ENCODE measurements at places on chromosomes 5 and 9. TPM values are rescaled to one million over a fixed set of nuclear protein-coding genes. Genes with fewer than 3 reads are reported as not detected.

GRCh38 chr9:90018688-90019087 is 413.9 kb downstream of the GADD45G start:
- no peak for DNase-seq

GRCh38 chr5:18329328-18329727 is 695.1 kb downstream of the TAF11L14 start:
- DNase-seq = no peak

GRCh38 chr5:76104027-76104426 is 20.8 kb downstream of the SV2C start:
- DNase-seq = peak; percentile 11

The PTPRD gene
- total RNA-seq = not detected

The SNX24 gene
- 29.2 TPM for total RNA-seq

The SOHLH1 gene
- total RNA-seq = 0.32 TPM

The HAVCR1 gene
- total RNA-seq = 0.93 TPM

The OR1Q1 gene
- total RNA-seq = not detected

DNA sequence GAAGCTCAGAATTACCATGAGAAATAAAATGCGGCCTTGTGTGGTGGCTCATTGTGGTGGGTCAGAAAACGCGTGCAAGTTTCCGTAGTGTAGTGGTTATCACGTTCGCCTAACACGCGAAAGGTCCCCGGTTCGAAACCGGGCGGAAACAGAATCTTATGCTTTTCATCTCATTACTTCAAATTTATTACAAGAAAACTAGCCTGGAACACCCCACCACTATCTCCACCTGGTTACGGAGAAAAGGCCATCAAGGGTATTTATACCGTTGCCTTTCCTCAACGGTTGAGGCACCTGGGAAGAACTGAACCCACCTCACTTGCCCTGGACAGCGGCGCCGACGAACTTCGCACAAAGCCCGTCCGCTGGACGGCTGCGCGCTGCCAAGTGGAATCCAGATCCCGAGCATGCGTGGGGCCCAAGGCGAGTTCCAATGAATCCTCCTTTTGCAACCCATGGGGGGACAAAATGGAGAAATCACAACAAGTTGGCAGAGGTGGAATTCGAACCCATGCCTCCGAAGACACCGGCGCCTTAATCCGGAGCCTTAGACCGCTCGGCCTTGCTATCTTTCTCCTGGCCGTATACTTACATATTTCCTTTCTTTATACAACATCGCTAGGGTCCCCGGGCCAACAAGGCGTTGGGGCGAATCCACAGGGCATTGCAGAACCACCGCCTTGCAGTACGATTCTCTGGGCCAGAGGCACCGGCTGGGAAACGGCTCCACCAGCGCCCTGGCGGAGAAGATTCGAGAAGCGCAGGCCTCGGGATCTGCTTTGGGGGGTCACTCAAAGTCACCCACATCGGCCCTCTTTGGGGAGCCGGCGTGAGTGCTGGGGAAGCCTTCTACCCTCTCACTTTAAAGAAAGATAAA is 16.9 kb downstream of the OR2V2 start:
- no peak for DNase-seq

GRCh38 chr9:82404196-82404870 is 415.8 kb downstream of the SPATA31D1 start:
- DNase-seq = no peak

DNA sequence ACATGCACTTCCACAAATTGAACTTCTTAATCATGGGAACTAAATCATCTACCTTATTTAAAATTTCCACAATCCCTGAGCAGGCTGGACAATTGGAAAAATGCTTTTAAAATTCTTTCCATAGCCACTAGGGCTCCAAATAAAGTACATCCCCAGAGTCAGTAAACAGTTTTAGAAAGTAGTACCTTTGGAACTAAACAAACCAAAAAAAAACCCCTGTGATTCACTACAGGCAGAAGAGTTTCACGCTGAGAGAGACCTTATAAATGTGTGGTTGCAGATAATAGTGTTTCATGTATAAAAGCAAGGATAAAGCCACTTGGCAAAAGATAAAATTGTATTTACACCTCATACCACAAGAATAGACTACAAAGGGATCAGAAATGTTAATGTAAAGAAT is 11.8 kb upstream of the HMGCR start:
- peak; percentile 21 for DNase-seq

The SMIM33 gene
- not detected for total RNA-seq

- DNase-seq = no peak
Observed at GRCh38 chr9:73093740-73094379, 57.8 kb upstream of the ANXA1 start.

DNA sequence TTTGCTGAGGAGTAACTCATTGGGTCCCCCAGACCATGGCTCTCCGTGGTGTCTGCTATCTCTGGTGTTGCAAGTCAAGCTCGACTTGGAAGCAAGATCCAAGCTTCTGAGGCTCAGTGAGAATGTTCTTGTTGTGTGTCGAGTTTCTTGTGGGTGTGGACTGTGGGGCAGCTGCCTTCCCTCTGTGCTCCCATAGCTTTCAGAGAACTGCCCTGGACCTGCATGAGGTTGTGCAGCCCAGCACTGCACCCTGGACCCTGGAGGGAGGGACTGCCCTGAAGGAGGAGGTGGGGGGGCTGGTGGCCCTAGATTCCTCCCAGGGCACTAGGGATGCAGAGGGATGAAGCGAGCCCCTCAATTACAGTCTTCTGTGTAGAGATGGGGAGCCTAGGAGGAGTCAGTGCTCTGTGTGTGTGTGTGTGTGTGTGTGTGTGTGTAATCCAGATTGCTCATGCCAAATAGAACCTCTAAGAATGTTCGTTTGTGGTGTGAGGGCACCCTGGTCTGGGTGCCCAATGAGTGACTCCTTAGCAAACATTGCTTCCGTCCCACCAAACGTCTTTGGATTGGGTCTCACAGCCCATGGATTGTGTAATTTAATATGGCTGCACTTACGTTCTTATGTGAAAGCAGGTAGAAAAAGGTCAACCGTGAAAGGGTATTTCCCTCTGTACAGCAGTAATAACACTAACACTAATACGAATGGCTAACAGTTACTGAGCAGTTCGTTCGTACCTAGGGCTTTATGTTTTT is 143.3 kb upstream of the LMX1B start:
- DNase-seq = no peak

DNA sequence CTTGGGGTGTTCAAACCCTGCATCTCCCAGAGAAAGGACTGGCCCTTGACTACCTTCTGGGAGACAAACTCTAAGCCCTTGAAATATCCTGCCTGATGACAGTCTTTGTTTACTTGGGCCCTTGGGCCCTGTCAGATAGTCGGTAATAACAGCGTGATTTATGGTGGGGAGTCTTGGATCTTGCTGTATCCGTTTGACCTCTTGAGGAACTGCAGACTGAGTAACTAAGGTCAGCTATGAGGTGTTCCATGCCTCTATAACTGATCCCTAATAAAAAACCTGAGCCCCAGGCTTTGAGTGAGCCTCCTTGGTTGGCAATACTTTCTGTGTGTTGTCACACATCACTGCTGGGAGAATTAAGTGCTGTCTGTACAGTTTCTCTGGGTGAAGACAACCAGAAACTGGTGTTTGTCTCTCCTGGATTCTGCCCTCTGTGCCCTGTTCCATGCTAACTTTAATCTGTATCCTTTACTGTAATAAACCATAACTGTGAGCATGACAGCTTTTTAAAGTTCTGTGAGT is 56.2 kb upstream of the ANKRD33B start:
- no peak for DNase-seq

The SV2C gene
- total RNA-seq = not detected

- DNase-seq = peak; percentile 42
Observed at GRCh38 chr5:13985731-13986418, 41.4 kb upstream of the DNAH5 start.

GRCh38 chr5:67816456-67816855 is 399.1 kb upstream of the PIK3R1 start:
- DNase-seq = no peak

DNA sequence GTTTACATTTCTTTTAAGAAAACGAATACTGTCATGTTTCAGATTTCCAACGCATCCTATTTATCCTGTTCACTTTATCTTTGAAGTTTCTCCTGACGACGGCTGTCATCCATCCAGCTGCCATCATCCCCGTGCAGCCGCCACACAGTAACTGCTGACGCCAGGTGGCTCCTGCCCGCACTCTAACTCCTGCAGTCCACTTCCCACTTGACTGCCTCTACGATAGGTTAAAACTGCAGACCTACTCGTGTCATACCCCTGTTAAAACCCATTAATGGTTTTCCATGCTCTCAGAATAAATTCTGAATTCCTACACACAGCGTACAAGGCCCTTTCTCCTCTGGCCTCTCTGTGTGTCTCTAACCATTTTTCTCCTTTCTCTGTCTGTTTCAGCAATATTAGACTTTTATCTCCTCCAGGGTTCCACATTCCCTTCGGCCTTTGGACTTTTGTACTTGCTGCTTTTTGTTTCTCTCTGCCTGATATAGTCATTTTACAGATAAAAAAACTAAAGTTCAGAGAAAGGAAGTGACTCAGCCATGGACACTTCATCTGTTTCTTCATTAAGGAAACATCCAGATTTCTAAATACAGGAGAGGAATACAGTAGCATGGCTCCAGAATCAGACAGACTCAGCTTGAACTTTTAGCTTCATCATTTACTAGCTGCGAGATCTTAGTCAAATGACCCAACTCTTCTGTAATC is 84.9 kb downstream of the ADAMTS12 start:
- peak; percentile 2 for DNase-seq

GRCh38 chr5:156241266-156241665 is 85.7 kb upstream of the SGCD start:
- no peak for DNase-seq
